NCI-H460 (cell line): ENCODE measurements at places on chromosomes 5 and 9. TPM values are rescaled to one million over a fixed set of nuclear protein-coding genes. Genes with fewer than 3 reads are reported as not detected.

Gene FBN2
- 29.7 and 29.8 TPM in 2 replicates for total RNA-seq

GRCh38 chr5:132283423-132284043 lies 10.7 kb upstream of the SLC22A4 start:
- DNase-seq: peak; percentile 18

Gene RNF183
- 0.32 TPM in 1 of 2 replicates, not detected in the other for total RNA-seq

DNA sequence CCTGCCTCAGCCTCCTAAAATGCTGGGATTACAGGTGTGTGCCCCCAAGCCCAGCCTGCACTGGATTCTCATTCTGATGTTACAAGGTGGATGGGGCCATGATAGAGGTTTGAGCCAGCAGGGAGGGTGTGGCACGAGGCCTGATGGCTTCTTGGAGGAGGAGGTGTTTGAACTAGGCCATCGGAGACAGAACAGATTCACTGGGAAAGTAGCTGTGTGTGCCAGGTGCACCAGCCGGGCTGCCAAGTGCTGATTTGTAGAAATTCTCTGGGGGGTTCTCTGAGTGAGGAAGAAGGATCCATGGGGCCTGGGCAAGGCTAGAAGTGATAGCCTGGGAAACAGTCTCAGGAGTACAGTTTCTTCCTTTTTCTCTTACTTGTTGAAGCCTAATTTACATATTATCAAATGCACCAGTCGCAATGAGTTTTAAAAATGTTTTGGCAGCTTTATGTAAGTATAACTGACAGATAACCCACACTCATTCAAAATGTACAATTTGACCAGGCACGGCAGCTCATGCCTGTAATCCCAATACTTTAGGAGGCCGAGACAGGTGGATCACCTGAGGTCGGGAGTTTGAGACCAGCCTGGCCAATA lies 31.1 kb upstream of the STXBP1 start:
- DNase-seq: no peak

- no peak for DNase-seq
Measured at GRCh38 chr5:20974426-20974825, 986.4 kb upstream of the CDH18 start.

Gene CDHR2
- total RNA-seq: not detected in 2 replicates

GRCh38 chr5:168649306-168649705 lies 70.1 kb upstream of the PANK3 start:
- no peak for DNase-seq

DNA sequence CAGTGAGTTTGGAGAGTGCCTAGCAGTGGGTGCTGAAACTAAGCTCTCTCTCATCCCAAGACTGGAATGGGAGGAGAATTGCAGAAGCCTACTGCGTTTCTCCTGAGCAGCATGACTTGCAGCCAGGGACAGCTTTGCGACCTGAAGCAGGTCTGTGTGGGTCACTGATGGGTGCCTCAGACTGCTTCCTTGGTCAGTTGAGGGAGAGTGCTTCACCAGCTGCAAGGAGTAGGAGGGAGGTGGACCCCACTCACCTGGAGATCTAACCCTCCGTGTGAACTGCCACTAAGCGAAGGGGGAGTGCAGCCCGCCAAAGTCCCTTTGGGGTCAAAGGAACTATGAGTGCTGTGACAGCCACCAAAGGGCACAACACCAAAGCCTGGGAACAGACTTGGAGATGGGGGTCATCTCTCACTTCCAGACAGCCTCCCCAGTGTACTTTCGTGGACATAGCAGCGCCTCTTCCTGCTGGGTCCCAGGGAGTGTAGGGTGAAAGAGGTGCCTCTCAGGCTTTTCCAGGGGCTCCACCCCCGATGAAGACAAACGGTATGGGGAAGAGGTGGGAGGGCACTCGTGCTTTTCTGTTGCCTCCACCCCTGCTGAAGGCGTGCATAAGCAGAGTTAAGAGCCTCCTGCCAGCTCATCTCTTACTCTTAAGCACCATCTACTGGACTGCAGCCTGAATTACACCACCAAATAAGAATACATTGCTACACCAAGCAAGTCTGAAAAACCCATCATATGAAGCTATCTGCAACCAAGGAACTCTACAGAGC lies 34.3 kb upstream of the MACIR start:
- peak; percentile 47 for DNase-seq

- no peak for DNase-seq
Measured at GRCh38 chr5:127962491-127962890, 121.1 kb upstream of the SLC12A2 start.

- DNase-seq: no peak
Measured at GRCh38 chr9:114238472-114238871, 83.1 kb downstream of the COL27A1 start.

Gene PPP1R26
- 37.3 and 39.3 TPM in 2 replicates for total RNA-seq

- peak; percentile 41 for DNase-seq
Measured at GRCh38 chr5:41270423-41271251, 57.3 kb upstream of the C6 start.

Gene KIF20A
- total RNA-seq: 35.2 and 40.3 TPM in 2 replicates

Gene PCDHA13
- 1.2 and 1.3 TPM in 2 replicates for total RNA-seq

DNA sequence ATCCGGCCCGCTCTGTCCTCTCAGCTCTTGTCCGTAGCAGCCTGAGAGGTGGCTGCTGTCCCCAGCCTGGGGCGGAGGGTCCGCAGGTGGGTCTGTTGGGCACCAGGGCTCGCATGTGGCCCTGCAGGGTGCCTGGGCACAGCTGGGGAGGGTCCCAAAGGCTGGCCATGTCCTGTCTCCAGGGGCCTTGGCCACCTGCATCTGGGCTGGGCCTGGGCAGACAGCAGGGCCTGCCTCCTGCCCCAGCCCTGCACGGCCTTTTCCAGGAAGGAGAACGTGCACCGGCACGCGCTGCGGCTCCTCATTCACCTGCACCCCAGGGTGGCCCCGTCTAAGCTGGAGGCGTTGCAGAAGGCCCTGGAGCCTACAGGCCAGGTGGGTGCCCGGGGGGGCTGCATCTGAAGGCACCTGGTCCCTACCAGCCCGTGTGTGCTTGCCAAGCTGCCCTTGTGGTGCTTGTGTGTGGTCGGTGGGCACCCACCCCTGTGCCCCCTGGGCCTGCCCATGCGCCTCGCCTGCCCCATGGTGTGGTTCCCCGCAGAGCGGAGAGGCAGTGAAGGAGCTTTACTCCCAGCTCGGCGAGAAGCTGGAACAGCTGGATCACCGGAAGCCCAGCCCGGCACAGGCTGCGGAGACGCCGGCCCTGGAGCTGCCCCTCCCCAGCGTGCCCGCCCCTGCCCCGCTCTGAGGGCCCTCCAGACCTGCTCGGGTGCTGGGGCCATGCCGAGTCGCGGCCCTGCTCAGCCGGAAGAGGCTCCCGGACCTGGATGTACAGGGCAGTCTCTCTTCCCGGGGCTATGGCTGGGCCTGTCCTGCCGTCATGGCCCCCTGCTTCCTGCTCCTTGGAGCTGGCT lies 5.1 kb upstream of the TOR4A start:
- DNase-seq: no peak

Gene MOB3B
- total RNA-seq: 0.15 and 0.26 TPM in 2 replicates

Gene FREM1
- total RNA-seq: not detected in 2 replicates

Gene SPACA9
- total RNA-seq: 5.5 and 7.9 TPM in 2 replicates

DNA sequence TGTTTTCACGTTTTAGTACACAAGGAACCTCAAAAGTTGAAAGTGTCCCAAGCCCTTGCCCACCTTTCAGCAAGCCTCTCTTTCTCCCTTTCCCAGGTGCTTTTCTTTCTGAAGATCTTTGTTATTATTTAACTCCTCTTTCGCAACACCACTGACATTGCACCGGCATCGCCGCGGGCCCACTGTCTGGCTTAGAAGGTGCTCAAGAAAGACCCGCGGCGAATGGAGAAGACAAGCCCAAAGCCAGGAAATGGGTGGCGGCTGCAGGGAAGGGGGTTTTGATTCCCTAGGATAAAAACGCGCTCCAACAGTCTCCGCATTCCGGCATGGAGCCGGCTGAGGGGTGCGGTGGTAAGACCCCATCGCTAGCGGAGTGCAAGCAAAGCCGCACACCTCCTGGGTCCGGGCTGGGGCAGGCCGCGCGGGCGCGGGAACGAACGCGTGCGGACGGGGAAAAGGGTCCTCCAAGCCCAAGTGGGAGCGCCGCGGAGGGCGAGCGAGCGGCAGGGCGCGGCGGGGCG lies 404 bp upstream of the AFAP1L1 start:
- no peak for DNase-seq

- DNase-seq: no peak
Measured at GRCh38 chr5:120372899-120373298, 91.2 kb upstream of the PRR16 start.

Gene BTNL8
- 0.32 TPM in 1 of 2 replicates, not detected in the other for total RNA-seq

DNA sequence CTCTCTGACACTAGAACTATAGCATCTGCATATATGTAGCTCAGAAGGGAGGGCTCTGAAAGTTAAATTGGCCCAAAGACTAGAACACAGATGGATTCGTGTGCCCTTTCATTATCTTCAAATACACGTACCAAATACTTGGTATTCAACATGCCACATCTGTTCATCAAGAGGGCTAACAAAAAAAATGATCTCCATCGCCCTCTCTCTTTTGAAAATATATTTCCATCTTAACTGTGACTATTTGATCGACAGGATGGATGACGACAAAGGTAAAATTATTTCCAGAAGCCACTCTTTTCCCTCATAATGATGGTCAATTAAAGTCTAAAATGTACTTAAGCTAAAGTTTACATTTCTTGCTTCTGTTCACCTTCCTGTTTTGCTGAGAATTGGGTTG lies 77.0 kb downstream of the SEMA6A start:
- no peak for DNase-seq

GRCh38 chr9:109934136-109934856 lies 154.3 kb downstream of the PALM2AKAP2 start:
- no peak for DNase-seq

DNA sequence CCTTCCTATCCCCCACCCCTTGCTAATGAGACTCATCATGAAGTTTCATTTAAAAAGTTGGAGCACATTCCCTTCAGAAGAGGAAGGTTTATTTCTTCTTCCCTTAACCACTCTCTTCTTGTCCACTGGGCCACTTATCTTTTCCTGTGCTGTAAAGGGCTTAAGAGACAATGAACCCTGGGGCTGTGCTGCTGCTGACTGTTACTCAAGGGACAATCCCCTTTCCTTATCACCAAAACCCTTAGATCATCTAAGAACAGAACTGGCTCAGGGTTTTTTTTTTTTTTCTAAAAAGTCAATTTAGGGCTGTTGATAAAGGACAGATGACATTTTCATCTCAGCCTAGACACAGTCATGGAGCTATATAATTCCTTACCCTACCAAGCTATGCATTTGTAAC lies 29.6 kb downstream of the CAPSL start:
- no peak for DNase-seq

- no peak for DNase-seq
Measured at GRCh38 chr5:144141585-144141984, 28.9 kb downstream of the YIPF5 start.

DNA sequence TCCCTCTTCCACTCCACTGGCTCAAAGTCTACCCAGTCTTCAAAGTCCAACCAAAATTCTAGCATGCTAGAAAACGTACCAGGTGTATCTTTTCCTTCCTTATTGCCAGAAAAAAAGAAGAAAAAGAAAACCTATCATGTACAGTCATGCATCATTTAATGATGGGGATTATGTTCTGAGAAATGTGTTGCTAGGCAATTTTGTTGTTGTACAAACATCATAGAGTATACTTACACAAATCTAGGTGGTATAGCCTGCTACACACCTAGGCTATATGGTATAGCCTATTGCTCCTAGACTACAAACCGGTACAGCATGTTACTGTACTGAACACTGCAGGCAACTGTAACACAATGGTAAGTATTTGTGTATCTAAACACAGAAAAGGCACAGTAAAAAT lies 104.8 kb downstream of the SREK1 start:
- DNase-seq: no peak
